ENCODE measurements at places on chromosomes 5 and 9.

DNA sequence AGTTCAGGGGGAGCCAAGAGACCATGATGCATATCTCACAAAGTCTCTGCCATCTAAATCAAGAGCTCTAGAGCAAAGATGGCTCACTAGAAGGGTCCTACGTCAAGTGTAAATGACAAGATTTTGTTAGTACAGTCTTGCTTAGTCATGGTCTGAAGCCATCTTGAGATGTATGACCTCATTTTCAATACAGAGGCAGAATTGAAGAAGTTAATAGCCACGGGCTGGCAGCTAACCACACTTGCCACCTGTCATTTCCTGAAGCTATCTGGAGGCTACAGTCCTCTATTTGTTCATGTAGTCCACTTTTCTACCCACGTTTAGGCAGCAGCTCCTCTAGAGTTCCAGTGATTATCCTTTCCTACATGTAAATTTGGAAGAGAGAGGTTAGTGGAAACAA lies 231.7 kb upstream of the CDH12 start:
- DNase-seq, result peak; percentile 31

- no peak for DNase-seq
Measured at GRCh38 chr5:135705941-135706466, 127.2 kb upstream of the CXCL14 start.

- no peak for DNase-seq
Measured at GRCh38 chr5:115589043-115589442, 13.2 kb downstream of the TICAM2 start.

DNA sequence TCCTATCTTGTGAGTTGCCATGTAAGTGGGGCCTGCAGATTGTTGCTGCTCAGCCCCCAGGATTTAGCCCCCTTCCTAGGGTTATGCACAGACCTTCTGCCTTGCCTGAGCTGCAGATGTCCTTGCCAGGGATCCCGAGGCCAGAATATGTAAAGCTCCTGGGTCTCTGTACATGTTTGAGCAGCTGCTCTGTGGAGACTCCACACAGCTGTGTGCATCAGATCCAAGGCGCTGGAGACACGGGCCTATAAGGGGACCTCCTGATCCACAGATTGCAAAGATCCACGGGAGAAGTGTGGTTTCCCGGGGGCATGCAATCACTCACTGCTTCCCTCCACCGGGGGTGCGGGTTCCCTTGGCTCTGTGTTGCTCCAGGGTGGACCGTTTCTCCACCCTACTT lies 28.9 kb downstream of the TAF11L14 start:
- DNase-seq, result no peak

- DNase-seq, result no peak
Measured at GRCh38 chr9:86893811-86894490, 53.4 kb downstream of the GAS1 start.
